ENCODE measurements at places on chromosomes 1 and 21.

DNA sequence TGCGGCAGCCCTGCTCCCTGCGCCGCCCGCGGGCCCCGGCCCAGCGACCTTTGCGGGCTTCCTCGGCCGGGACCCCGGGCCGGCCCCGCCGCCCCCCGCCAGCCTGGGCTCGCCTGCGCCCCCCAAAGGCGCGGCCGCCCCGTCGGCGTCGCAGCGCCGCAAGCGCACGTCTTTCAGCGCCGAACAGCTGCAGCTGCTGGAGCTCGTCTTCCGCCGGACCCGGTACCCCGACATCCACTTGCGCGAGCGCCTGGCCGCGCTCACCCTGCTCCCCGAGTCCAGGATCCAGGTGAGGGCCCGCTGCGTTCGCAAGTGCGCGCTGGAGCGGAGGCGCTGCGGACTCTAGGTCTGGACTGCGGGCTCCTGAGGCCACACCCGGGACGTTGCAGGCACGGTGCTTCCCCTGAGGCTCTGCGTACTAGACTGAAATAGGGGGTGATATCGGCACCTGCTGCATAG, 351 bp downstream of the MIXL1 start:
- no peak for DNase-seq

GRCh38 chr1:156664767-156665411, 12.3 kb downstream of the NES start:
- no peak for DNase-seq

GRCh38 chr1:71448444-71448843, 367.6 kb upstream of the ZRANB2 start:
- DNase-seq: no peak

DNA sequence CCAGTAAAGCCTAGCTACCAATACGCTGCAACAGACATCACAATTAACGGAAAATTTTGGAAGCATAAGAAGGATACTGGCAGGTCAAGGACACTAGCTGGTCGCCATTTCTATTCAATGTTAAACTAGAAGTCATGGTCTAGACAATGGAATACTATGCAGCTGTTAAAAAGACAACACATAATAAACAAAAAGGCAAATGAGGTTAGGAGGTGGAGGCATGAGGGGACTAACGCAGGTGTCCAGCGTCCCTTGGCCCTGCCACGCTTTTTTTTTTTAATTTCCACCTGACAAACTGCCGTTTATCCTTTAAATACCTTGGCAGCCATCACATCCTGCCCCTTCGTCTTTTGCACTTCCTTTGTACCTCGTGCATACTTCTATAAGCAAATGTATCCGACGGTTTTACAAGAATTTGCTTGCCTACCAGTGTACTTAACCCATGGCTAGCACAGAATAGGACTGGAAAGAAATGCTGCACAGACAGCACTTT, 698 bp upstream of the SLC22A15 start:
- DNase-seq: no peak

All from activated gamma-delta T cell treated with Interleukin-2 at 50 U/mL for 16 hours (primary cell).